GM23248 (cell line): ENCODE measurements at places on chromosomes 7 and 10.
A peak's percentile ranks its signal among the peaks of the same experiment; 100 is the strongest.

- DNase-seq = no peak
Observed at GRCh38 chr7:38051786-38052185, 126.3 kb upstream of the STARD3NL start.

- DNase-seq = no peak
Observed at GRCh38 chr7:1081931-1082401, 5.9 kb upstream of the GPER1 start.

DNA sequence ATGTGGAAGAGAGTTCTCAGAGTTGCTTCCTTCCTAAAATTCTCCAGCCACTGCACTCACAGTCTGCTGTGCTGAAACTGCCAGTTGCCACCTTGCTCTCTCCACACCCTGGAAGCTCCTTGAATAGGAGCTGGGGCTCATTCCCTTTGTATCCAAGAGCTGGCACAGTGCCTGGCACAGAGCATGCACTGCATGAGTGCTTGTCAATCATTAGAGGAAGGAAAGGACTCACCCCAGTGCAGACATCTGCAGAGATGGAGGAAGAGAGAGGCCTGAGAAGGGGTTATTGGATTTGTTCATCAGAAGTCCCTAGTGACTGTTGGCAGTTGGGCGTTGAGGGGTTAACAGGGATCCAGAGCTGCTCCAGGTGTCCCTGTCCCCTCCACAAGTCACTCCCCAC lies 41.7 kb upstream of the DUSP5 start:
- no peak for DNase-seq

DNA sequence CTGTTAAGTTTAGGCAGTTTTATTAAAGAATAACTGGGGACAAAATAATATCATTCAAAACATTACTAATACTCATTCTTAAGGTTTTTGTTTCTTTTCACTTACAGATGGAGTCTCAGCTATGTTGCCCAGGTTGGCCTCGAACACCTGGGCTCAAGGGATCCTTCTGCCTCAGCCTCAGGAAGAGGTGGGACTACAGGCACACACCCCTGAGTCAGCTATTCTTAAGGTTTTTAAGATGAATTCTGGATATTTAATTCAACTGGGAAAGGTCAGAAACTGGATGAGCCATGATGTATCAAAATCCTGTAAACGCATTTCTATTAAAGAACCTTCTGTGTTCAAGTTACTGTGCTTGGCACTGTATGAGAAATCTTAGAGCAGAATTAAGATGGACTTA lies 3.5 kb downstream of the OAT start:
- no peak for DNase-seq

DNA sequence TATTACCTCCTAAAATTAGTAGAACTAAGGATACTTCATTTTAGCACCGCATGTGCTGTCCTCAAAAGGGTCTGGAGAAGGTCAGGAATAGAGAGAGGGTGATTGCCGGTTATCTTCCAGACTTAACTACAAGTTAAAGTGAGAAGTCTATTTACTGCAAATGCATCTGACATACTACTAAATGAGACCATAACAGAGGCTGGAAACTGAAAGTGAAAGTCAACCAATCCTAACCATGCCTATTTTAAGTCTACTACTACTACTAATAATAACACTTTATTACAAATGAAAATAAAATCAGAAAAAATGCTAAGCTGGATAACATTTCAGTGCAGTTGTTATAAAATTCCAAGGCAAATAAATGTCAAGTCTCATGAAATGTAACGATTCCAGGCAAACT lies 244.7 kb downstream of the KIF20B start:
- peak; percentile 7 for DNase-seq

- DNase-seq = no peak
Observed at GRCh38 chr7:145665499-145666258, 450.9 kb upstream of the CNTNAP2 start.

GRCh38 chr7:16422103-16422435 lies 731 bp upstream of the CRPPA start:
- peak; percentile 34 for DNase-seq

- DNase-seq = peak; percentile 39
Observed at GRCh38 chr7:122310119-122311021, 5.8 kb upstream of the FEZF1 start.

GRCh38 chr10:57482259-57482658 lies 785.4 kb downstream of the IPMK start:
- DNase-seq = no peak

GRCh38 chr10:98217801-98218200 lies 50.2 kb downstream of the LOXL4 start:
- DNase-seq = no peak

GRCh38 chr7:1922071-1922869 lies 252.2 kb downstream of the ELFN1 start:
- peak; percentile 86 for DNase-seq

DNA sequence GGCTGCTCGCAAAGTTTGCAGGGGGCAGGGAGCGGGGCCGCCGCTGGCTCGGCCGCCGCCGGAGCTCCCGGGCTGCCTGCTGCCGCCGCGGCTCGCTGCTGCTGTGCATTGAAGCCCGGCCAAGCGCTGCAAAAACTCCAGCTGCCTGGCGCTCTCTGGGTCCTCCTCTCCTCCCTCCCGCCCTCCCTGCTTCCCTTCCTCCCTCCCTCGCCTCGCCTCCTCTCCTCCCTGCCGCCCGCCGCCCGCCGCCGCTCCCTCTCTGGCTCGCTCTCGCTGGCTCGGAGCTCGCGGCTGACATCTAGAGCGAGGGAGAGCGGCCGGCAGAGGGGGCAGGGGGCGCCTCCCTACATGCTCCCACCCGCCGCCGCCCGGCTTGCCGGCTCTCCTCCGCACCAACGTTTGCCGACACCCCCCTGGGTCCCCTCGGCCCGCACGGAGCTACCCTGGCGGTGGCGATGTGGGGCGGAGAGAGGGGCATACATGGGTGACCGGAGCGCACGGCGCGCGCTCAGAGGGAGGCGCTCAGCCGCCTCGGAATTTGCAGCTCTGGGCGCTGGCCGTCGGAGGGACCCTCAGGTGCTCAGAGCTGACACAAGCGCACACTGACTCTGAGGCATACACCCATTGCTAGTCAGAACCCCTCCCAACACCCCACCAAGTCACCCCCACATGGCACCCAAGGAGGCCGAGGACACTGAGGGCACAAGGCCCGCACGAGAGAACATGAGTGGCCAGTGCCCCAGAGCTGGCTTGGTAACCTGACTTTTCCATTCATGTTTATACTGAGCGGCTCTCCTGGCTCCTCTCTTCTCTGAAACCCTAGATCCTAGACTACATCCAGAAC lies 1.2 kb upstream of the PLXNA4 start:
- peak; percentile 72 for DNase-seq

GRCh38 chr7:142476077-142476476 lies 218.2 kb upstream of the PRSS58 start:
- peak; percentile 35 for DNase-seq

GRCh38 chr10:43229208-43230061 lies 37.4 kb downstream of the RASGEF1A start:
- DNase-seq = peak; percentile 29

DNA sequence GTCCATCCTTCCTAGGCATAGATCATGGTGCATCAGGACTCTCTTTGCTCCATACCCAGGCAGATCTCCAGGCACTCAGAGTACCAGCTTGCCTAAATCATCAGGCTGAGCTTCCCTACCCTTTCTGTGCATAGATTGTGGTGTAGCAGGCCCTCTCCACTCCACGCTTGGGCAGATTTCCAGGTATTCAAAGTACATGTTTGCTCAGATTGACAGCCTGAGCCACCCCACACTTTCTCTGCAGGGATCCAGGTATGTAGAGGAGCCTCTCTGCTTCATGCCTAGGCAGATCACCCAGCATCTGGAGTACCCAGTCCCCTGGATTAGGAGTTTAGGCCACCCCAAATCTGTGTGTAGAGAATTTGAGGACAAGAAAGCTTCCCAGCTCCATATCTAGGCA lies 957.4 kb upstream of the LRRTM3 start:
- no peak for DNase-seq

DNA sequence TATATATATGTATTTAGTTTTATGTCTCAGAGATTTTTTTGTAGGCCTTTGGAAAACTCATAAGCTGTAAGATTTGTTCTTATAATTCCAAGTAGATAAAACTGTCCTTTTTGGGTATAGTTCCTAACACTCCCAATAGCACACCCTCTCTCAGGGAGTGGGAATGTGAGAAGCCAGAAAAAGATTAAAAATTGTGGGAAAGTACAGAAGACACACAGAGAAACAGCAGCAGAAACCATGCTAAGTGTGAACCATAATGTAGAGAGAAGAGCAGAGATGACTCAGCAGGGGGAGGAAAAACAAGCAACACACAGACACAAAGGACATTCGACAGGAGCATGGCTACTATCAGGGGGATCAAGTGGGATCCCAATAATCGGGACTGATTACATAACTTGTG lies 401.6 kb downstream of the MAGI2 start:
- no peak for DNase-seq

DNA sequence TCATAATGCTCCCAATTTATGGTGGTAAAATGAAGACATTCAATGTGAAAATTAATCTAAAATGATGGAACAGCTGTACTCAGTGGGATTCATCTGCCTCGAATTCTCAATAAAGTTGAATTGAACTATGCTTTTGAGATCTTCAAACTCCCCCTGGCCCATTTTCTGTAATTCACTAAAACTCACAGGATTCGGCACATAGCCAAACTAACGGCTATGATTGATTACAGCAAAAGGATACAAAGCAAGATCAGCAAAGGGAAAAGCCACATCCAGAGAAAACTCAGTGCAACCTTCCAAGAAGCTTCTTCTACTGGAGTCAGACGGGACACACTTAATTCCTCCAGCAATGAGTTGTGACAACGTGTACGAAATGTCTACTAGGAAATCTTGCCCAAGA lies 307.5 kb downstream of the CNTNAP2 start:
- no peak for DNase-seq

DNA sequence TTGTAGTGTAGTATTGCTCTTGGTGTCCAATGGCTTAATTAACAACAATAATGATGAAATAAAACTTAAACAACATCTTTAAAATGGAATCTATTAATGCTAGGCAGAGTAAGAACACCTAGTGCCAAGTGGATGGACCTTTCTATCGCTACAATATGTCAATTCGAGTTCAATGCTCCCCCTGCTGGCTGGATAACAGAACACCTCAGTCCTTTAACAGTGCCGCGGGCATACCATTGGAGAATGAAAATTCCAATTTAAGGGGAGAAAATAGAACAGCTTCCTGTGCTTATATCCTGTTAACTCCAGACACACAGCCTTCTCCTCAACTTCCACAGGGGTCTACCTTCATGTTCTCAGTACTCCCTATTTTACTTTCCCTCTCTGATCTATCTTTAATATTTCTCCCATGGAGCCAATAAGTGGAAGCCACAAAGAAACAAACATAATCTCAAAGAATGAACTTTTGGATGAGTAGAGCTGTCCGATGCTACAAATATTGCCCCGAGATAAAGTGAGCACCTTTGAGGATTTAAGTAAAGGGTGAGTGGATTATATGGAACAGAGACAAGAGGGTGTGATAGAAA lies 41.4 kb downstream of the COL1A2 start:
- DNase-seq = peak; percentile 87

GRCh38 chr10:131274883-131275282 lies 36.6 kb downstream of the TCERG1L start:
- no peak for DNase-seq

DNA sequence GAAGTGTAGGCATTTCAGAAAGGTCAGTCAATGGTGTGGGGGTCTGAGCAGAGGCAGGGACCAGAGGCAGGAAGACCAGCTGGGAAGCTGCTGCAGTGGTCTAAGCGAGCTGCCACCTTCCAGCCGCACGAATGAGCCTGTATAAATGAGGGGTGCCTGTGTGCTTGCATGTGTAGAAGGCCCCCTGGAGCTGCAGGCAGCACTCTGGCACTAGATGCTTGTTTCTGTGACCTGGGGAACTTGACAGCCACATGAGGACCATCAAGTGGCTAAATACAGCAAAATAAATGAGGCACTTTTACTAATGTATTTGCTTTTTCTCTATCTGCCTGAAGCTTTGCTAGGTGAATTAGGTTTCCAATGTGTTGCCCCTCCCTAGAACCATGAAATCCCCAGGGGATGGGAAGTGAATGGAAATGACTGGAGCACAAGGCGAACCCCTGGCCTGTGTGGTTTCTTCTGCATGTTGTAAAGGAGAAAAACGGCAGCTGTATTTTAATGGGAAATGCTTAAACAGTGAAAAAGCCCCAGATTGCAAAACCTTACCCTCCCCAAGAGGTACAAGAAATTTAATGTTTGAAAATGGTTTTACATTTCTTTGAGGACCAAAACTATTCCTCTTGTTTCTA lies 57.7 kb downstream of the PYROXD2 start:
- peak; percentile 83 for DNase-seq

DNA sequence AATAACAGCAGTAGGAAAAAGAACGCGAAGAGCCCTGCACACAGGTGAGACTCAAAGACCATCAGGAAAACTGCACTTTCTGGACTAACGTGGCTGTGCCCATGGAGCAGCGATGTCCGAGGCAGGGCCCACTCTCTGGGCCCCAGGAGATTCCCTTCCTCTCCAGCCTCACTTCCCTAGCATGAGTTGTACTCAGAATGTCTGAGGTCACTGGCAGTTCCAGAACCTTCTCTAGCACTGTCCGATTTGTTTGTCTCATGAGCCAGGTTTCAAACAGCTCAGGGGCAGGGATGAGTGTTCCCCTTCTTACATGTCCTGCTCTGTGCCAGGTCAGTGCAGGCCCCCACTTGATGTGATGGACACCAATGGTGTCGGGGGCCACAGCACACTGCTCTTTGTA lies 484.2 kb downstream of the PTPRN2 start:
- DNase-seq = no peak

DNA sequence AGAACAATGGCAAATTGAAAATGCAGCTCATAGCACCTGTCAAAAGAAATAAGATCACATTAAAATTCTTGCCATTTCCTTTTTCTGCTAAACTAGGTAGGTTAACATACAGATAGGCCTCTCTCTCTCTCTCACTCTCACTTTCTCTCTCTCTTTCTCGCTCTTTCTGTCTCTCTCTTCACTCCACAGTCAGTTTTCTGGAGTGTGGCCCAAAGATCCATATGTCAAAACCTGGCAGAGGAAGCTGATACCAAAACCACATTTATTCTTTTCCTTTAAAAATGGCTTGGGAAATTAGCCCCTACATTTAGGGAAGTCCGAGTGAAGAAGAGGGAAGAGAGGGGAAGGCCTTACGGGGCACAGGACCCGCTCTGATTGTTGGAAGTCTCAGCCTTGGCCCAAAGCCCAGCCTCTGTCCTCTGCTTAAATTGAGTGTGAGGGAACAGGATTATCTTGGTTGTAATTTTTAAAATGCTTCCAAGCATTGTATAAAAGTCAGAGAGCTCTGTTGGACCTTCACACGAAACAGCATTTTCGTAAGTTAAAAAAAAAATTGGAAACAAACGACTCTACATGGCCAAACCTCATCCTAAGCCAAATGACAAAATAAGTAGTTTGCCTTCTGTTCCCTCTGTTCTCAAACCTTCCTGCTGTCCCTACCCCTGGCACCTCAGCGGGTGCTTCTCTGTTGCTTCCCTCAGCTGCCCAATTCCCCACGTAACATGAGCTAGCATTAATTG lies 83.2 kb downstream of the FRMD4A start:
- no peak for DNase-seq

- DNase-seq = peak; percentile 66
Observed at GRCh38 chr10:51073453-51074237, 642 bp upstream of the PRKG1 start.

- peak; percentile 98 for DNase-seq
Observed at GRCh38 chr7:17298102-17298839, at the start of gene AHR. TSS of gene AHR (plus strand) at chr7:17298652. CDS start at chr7:17299265, 613 bp downstream.
